ENCODE measurements at places on chromosomes 5 and 9.

- DNase-seq: no peak
These were observed 523.6 kb upstream of the DAB2 start for GRCh38 chr5:39948341-39948740.

GRCh38 chr9:32672469-32672868, 37.0 kb upstream of the TAF1L start:
- no peak for DNase-seq

DNA sequence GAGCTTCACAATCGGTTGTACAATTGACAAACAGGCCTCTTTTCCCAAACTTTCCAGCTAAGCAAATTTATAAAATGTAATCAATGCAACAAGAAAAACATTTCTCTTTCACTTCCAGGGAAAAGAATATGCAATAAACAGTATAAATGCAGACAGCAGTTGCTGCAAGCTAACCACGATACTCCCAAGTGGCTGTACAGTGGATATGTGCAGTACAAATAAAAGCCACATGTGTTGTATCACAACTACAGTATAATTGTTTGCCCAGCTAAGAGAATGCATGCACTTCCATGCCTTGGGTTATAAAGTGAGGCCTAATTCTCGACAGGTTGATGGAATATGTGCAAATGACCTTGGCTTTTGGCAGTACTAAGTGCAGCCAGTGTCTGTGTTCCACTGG, 16.7 kb upstream of the PDCL start:
- no peak for DNase-seq

GRCh38 chr9:21502586-21502985, 20.5 kb upstream of the IFNE start:
- no peak for DNase-seq

DNA sequence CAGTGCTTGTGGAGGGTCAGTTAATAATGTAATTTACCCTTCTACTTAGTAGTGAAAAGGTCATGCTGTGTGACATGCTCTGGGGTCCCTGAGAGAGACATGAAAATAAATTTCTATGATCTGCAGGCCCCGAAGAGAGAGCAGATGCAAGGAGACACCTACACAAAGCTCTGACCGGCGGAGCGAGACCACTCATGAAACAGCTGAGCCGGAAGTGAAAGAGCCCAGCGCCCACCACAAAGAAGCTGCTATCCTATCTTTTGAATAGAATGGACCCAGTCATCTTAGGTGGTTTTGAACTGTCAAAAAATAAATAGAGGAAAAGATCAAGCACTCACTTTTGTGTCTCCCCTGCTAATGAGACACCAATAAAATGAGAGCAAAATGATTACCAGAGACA, 190.0 kb downstream of the MED10 start:
- DNase-seq: no peak

- DNase-seq: no peak
These were observed 57.4 kb downstream of the GCNT1 start for GRCh38 chr9:76516350-76516749.

GRCh38 chr9:127214421-127215267, 49.9 kb upstream of the GARNL3 start:
- DNase-seq: peak; percentile 57

DNA sequence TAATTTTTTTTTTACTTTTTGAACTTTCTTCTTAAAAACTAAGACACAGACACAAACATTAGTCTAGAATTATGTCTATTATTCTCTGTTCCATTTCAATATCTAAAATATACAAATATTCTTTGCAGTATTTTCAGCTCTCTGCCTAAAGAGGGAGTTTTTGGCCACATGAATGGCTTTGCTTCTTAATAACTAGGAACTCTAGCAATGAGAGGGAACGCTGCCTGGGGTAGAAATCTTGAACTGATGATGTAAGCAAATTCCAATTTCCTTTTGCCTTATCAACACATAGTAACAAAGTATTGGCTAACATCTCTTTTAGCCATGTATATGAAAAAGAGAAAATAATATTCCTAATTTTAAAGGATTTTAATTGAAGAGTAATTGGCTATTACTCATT, 51.9 kb downstream of the SLC25A46 start:
- no peak for DNase-seq

DNA sequence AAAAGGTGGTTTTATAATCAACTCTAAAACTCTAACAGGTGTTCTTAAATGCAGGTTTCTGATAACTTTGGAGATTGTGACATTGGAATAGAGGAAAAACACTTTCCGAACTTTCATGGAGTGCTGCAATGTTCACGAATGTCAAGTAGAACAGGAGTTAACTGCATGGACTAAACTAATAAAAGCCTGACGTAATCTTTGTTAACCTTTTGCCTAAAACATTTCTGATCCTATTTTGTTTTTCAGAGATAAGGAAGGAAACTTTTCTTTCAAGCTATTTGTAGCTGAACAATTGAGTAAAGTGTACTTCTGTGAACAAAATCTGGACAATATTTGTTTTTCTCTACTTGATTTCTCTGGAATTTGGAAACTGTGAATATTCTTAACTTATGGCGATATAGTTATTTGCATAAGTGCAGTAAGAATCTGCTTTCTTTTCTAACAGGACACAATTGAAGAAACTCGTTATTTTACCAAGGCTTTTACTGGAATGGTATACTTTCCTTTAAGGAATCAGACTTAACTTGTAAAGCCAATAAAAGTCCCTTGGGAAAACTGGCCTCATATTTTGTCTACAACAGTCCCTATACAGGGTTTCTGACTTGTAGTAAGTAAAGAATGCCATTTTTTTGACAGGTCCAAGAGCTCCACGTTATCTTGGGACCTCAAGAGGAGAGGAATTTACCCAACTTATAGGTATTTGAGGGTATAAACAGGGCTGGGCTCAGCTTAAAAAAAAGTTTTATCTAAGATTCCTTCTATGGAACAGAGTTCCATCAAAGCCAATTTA, 154.7 kb downstream of the NXNL2 start:
- no peak for DNase-seq

DNA sequence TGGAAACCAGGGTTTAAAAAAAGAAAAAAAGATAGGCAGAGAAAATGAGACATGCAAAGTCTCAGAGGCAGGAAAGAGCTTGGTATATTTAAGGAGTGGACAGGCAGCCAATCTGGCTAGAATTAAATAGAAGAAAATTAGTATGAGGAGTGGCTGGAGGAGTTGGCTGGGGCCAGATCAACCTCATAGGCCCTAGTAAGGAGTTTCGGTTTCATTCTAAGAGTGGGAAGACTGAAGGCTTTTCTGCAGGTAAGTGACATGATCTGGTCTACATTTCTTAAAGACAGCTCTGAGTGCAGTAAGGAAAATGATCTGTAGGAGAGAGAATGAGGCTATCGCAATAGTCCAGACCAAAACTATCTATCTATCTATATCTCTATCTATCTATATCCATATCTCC, 27.5 kb downstream of the ADRB2 start:
- no peak for DNase-seq

GRCh38 chr9:27107241-27107640, 1.8 kb upstream of the TEK start:
- DNase-seq: no peak

GRCh38 chr5:159901308-159901707, 15.0 kb upstream of the ADRA1B start:
- DNase-seq: no peak

- DNase-seq: peak; percentile 52
These were observed 456.9 kb downstream of the BNC2 start for GRCh38 chr9:16413509-16414016.

DNA sequence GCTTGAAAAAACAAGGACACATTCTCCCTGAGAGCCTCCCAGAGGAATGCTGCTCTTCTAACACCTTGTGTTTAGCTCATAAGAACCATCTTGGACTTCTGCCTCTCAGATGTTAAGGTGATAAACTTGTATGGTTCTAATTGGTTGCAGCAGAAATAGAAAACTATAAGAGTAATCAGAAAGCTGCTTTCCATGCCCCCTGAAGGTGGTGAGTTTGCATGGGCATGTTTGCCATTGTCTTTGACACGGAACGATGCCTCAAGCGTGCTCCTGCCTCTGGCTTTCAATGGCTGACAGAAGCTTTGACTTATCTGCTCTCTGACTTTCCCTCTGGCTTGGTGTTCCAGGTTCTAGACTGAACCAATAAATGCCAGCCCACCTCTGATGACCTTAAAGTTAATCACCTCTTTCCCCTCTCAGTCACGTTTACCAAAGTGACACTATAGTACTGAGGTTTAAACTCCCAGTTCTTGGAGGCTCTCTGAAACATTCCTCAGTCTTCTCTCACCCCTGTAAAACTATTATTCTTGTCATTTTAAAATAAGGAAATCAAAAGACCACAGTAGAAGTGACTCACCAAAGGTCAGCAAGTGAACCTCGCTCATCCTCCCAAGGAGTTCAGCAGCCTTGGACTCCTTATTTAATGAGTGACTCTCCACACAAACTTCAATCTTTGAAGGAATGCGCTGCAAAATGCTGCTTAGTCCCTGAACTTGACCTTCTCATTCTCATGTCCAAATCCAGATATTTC, 103.6 kb downstream of the PIK3R1 start:
- no peak for DNase-seq

DNA sequence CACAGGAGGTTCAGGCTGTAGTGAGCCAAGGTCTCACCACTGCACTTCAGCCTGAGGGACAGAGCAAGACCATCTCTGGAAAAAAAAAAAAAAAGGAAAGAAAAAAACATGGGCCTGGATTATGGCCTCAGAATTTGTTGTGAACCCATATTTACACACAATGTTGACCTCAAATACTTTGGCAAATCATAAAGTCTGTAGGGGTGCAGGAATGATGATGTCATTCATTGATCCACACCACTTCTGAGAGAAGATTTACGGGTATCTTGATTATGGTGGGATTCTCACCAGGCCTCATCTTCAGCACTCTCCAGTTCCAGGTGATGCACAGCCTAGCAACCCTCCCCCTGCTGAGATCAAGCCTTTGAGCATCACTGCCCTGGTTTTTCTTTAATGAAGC, 156.9 kb downstream of the CDH6 start:
- no peak for DNase-seq

- no peak for DNase-seq
These were observed 310.2 kb downstream of the ADGRV1 start for GRCh38 chr5:90868799-90869198.

DNA sequence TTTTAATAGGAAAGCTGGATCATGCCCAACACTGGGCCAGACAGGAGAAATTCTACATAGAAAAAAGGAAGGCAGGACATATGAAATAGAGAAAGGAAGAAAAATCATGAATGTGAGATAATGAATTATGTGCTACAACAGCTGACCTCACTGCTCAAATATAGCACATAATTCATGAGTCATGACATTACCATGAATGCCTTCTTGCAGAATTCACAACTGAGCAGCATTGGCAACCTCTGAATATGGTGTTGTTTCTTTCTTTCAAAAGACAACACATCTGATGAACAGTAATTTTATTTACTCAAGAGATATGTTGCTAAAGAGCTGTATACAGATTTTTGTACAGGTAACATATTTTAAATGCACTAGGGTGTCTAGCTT, 34.4 kb downstream of the APBA1 start:
- no peak for DNase-seq

DNA sequence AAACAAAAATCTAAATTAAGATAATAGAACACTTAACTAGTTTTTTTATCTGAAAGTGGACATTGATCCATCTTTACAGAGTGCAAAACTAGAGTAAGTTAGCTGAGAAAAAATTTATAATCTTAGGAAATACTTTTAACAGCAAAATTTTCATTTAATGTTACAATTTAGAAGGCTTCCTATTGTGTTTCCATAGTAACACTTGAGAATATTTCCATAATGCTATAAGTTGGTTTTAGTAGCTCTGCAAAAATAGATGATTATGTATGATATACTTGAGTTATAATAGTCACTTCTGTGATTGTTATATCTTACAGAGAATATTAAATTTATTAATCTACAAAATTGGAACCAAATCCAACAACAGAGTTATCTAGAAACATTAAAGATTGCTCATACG, 78.6 kb downstream of the MTREX start:
- DNase-seq: no peak

GRCh38 chr9:114606597-114607207, 4.4 kb upstream of the TMEM268 start:
- DNase-seq: no peak

GRCh38 chr5:172881691-172882370, 47.8 kb downstream of the ERGIC1 start:
- no peak for DNase-seq

GRCh38 chr5:38722918-38723317, 122.9 kb upstream of the OSMR start:
- no peak for DNase-seq

GRCh38 chr5:144142139-144142823, 28.2 kb downstream of the YIPF5 start:
- DNase-seq: no peak

DNA sequence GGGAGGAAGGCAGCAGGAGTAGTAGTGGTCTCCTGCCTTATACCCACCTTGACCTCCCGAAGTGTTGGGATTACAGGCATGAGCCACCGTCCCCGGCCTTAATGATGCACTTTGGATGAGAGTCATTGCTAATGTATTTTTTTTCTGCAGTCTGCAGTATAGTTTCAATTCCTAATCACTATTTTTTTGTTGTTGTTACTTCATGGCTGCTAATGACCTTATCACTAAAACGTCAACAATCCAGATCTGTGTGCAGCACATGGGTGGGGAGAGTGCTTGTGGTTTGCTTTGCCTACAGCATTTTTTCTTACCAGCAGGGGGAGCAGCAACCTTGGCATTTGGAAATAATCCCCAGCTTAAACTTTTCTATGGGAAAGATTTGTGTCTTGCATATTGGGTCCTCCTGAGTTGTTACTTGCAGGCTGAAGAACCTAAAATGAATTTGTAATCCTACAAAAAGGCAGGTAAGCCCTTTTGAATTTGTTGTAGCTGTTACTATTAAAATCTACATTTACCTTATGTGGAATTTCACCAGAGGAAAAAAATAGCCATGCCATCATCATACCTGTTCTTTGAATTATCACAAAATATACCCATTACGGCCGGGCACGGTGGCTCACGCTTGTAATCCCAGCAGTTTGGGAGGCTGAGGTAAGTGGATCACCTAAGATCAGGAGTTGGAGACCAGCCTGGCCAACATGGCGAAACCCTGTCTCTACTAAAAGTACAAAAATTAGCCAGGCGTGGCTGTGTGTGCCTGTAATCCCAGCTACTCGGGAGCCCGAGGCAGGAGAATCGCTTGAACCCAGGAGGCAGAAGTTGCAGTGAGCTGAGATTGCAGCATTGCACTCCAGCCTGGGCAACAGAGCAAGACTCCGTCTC, 6.3 kb upstream of the MED7 start:
- peak; percentile 78 for DNase-seq

- DNase-seq: no peak
These were observed 83.6 kb upstream of the PCSK1 start for GRCh38 chr5:96516631-96517071.

GRCh38 chr5:79856456-79857055, 134.5 kb downstream of the MTX3 start:
- no peak for DNase-seq

DNA sequence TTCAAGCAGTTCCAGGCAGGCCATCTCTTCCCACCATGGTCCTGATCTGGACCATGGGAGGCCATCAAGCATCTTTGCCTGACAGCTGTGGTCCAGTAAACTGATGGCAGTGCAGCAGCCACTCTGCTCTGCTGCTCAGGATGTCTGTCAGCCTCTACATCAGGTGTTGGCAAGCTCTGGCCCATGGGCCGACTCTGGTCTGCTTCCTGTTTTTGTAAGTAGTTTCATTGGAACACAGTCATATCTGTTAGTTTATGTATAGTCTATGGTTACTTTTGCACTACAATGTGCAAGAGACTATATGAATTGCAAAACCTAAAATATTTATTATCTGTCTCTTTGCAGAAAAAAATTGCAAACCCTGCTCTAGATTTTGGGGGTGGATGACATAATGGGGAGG, 225.0 kb downstream of the KCTD16 start:
- no peak for DNase-seq

GRCh38 chr9:38673399-38674193, 46.3 kb downstream of the FAM240B start:
- no peak for DNase-seq
